ENCODE measurements at places on chromosomes 13 and 19.

DNA sequence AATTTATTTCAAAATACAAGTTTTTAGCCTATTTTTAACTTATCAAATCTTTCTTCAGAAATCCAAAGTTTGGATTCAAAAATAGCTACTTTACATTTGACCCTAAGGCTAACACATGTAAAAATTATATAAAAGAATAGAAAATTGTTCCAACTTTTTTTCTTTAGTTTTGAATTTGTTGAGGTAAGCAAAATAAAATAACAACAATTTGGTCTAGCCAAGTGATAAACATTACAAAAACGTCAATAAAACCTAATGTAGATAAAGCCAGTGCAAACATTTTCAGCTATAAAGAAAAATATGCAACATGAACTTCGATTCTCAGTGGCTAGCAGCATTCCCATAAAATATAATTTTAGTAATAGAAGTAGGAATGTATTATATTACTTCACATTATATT is 400.3 kb downstream of the PCDH9 start:
- no peak for DNase-seq

DNA sequence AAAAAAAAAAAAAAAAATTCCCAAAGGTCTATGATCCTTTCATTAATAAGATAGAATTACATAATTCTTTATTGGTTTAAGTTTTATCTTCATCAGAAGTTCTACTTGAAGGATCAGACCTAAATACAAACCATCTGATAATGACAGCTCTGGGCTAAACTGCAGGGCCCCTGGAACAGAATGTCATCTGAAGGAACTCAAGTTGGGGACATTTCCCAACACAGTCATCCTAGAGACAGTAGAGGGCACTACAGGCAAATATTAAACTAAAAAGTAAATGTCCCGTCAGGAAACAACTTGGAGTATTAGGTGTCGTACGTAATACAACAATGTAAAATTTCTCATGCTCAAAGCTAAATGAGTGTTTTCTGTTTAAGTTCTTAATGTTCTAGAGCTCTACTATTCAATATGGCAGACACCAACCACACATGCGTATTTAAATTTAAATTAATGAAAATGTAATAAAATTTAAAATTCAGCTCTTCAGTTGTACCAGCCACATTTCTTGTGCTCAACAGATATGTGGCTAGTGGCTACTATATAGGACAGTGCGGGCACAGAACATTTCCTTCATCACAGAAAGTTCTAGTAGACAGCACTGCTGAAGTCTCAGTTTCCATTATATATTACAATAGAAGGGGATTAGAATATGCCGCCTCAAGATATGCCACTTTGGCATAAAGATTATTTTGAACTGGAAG is 21.8 kb upstream of the NAXD start:
- DNase-seq: peak; percentile 55

DNA sequence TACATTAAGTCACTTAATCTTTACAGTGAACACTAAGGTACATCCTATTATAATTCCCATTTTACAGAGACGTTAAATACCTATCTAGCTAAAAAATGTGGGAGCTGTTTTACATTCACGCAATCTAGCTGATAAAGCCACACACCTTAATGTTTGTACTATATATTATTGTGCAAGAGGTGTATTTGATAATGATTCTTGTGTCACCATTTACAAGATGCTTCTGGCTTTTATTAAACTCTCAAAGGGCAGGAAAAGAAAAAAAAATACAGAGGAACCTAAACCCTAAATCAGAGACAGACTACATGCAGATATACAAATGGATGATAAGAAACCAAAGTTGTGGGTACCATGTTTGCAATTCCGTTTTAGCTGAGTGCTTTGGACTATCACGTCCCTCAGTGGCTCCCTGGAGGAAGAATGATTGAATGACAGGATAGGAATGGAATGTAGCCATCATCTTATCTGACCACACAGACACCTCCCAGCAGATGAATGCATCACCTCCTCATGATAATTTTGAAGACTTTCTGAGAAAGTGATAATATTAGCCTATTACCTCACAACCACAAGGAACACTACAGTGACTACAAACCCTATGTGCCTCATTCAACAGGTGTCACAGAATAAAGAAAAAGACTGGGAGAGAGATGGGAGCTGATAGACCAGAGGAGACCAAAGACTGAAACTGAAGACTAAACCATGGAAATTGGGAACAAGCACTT is 230.5 kb upstream of the SERP2 start:
- no peak for DNase-seq

DNA sequence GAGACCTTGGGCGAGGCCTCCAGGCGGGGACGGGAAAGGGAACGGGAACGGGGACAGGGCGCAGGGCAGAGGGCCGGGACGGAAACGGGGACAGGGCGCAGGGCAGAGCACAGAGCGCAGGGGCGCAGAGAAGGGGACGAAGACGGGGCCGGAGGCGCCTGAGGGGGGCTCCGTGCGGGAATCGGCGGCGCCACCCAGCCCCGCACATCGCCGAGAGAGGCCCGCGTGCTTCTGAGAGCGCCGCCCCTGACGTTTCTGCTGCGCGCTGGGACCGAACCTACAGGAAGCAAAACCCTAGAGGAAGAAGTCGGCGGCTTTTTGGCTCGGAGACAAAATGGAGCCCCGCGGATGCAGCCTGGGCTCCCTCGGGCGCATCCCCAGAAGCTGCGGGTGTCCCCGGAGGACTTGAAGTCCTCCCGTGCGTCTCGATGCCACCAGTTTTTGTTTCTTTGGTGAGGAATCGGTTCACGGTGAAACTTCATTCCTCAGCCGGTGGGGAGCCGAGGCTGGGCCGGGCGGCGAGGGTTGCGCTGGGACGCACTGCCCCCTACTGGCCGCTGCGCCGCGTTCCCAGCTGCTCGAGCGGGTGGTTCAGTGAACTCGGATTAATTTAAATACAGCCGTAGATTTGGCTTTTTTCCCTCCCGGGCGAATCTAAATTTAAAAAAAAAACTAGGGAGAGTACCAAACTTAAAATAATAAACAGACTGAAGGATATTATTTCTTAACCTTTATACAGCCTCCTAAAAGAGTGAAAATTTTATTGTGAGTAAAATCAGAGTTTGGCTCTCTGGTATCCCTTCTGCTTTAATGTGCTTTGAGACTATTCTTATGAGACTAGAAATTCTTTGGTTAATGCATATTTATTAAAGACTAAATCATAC is 350.0 kb upstream of the ARGLU1 start:
- peak; percentile 67 for DNase-seq

DNA sequence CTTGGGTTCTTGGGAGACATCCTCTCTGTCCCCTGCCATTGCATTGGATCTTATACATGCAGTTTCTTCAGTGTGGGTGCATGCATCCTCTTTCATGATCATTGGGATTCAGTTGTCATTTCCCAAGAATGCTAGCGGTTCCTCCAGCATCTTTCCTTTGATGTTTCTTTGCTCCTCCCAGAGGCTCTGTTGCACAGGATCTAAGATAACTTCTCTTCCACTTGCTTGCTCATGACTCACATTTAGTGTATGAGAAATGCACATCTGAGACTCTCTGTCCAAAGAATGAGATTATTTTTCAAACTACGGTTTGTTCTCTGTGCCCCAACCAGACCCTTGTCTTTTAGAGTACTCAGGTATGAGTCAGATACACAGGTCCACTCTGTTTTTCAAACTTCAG is 197.1 kb downstream of the NDFIP2 start:
- DNase-seq: no peak

DNA sequence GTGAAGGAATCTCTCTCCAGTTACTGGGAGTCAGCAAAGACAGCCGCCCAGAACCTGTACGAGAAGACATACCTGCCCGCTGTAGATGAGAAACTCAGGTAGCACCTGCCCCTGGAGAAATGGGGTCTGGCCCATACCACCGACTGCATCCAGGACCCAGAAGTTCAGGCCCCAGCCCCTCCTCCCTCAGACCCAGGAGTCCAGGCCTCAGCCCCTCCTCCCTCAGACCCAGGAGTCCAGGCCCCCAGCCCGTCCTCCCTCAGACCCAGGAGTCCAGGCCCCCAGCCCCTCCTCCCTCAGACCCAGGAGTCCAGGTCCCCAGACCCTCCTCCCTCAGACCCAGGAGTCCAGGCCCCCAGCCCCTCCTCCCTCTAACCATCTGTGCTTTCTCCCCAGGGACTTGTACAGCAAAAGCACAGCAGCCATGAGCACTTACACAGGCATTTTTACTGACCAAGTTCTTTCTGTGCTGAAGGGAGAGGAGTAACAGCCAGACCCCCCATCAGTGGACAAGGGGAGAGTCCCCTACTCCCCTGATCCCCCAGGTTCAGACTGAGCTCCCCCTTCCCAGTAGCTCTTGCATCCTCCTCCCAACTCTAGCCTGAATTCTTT is 3.0 kb downstream of the APOC2 start:
- no peak for DNase-seq

DNA sequence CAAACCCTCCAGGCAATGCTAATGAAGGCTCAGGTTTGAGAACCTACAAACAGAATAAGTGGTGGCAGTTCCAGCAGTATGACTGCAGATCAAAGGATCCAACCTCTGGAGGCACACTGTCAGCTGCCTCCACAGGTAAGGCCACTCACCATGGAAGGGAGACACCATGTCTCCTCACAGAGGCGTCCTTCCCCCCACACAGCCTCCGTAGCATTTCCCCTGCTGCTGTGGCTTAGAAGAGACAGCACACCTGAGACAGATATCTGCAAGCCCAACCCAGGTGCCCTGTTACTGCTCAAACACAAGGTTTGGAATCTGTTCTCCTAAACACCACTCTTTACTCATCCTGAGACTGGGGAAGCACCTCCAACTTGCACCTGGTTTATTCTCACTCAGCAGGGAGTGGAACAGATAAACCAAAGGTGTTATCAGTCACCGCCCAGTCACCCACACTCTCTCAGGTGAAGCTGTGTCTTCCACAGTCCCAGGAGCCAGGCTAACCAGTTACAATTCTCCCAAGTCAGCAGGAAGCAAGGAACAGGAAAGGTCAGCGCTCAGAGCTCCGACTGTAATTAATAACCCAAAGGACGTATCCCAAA is 311.2 kb downstream of the FOXO1 start:
- DNase-seq: no peak

GRCh38 chr13:45678282-45678681 is 23.8 kb upstream of the CBY2 start:
- no peak for DNase-seq

GRCh38 chr19:51743405-51743804 is 8.3 kb downstream of the FPR1 start:
- no peak for DNase-seq

DNA sequence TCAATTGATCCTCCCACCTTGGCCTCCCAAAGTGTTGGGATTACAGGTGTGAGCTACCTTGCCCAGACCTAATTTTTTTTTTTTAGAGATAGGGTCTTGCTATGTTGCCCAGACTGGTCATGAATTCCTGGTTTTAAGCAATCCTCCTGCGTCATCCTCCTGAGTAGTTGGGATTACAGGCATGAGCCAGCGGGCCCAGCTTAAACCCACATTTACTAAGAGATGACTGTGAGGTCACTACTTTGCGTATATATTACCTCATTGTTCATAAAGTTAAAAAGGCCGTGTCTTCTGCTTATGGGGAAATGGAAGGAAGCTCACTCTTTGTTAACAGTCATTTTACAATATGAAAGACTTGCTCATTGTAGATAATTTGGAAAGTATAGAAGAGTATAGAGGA is 39.6 kb upstream of the C1QTNF9 start:
- no peak for DNase-seq

GRCh38 chr13:20608438-20609020 is 41.6 kb downstream of the IFT88 start:
- DNase-seq: no peak
